Body of pancreas (tissue), 4 donors: ENCODE measurements at places on chromosomes 11 and 22.

- no peak for DNase-seq
Measured at GRCh38 chr11:71321433-71322191, 69.2 kb upstream of the SHANK2 start.

DNA sequence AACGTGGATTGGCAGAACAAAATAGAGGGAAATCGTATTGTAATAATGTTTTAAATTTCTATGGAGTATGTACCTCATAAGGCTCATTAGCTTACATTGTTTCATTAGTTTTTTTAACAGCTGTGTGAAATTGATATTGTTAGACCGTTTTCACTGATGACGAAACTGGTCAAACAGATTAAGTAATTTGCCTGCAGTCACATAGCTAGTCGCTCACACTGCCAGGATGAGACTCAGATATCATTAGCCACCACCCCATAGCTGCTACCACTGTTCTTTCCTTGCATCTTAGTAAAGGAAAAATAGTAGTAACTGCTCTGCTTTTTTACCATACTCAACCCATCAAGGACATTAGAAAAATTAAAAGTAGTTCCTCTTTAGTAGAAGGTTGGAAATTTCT is 64.0 kb downstream of the DKK3 start:
- DNase-seq: no peak

- DNase-seq: peak; percentile 23
Measured at GRCh38 chr22:31753005-31753633, 700 bp upstream of the DEPDC5 start.

DNA sequence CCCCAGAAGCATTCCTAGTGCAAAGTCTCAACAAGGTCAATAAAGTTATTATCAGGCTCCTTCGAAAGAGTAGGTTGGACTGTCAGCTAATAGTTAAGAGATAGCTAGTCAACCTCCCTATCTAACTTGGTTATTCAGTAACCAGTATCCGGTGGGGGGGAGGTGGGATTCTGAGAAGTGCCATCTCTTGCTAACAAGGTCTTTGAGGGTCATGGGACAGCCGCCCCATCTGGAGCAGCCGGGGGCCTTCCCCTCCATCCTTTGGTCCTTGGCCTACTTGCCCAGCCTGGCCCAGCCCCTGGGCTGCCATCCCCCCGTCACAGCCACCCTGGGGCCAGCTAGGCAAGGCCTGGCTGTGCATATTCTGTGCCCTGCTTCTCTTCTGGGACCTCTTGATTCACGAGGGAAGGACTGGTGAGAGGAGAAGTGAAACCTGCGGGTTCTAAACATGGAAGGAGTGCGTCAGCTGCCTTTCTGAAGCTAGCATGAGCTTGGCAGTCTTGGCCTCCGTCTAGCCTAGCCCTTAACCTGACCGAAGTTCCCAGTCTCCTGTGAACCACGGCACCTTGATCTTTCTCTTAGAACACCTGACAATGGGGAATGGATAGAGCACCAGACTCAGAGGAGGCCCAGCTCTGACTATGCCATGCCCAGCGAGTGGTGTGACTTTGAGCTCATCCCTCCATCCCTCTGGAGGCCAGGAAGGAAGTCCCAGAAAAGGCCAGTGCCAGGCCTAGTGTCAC is 9.3 kb downstream of the SLC37A2 start:
- DNase-seq: no peak

GRCh38 chr11:90845126-90845525 is 622.3 kb upstream of the CHORDC1 start:
- no peak for DNase-seq
